ENCODE measurements at places on chromosomes 1 and 21.

DNA sequence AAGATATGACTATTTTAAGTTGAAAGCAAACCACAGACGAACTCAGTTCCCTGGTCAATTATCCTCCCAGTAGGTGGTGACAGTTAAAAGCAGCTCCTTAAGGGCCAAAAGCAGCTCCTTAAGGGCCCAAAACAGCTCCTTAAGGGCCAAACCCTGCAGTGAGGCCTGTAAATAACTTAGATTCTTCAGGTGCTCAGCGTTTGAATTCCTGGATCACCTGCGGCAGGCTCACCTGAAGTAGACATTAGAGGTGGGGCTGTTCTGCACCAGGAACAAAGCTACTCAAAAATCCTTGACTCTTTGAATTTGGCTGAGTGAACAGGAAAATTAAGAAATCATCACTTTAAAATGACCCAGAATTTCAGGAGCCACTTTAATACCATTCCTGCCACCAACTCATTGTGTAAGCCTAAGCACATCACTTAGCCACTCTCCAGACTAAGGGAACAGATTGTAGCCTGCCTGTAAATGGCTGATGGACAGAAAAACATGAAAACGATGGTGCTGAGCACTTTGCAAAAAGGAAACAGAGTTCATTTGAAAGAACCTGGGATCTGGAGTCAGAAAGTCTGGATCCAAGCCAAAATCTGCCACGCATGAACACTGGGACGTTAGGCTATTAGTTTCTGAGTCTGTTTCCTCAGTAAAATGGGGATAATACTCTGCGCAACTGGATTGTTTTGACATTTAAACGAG lies 126.9 kb downstream of the LRIG2 start:
- no peak for DNase-seq

DNA sequence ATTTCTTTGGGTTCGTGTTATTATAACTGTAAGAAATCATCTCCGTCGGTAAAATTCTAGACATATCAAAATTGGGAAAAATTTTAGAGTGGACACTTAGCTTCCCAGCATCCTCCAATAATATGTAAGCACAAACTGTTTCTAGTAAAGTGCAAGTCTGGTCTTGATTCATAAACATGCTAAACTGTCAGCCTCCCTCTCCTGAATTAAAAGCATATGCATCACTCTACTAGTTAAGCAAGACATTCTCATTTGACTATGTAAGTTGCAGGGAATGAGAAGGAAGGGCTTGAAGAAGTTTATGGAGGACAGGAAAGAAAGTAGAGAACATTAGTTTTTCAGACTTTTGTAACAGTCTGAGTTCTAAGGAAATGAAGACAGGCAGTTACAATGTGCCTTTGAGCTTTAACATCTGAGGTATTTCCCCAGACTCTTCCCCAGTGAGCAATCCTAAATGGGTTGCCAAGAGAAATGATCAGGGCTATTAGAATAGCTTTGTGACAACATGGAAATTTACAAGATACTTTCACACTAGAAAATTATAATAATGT lies 90.0 kb downstream of the TYW3 start:
- DNase-seq = no peak

DNA sequence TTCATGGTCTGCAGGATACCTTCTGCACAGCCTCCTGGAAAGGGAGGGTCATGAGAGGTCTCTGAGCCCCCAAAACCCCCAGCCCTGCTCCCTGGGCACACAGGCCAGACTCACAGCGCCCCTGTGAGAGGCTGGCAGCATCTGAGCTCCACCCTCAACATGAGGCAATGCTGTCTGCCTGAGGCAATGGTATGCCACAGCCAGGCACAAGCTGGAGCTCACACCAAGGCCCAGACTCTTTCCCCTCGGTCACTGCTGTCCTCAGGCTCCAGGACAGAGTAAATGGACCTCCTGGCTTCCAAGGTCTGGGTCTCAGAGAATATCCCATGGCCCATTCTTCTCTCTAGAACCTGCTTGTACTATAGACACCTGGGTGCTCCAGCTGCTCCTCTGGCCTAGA lies 17.2 kb downstream of the MEF2D start:
- no peak for DNase-seq

DNA sequence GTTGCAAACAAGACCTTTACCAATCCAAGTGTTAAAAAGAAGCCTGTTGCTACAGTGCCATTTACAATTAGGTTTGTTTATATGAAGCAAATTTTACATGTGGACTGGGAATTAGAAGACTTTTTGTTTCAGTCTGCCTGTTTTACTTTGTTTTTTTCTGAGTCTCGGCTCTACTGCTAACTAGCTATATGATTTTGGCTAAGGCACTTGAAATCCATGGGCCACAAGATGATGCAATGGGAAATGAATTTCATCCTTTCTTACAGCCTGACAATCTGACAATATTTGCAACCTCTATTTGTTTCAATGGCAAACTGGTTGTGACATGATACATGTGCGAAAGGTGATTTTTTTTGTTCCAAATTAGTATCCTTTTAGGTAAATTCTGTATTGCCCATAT lies 3.7 kb upstream of the PEX11B start:
- DNase-seq = no peak

DNA sequence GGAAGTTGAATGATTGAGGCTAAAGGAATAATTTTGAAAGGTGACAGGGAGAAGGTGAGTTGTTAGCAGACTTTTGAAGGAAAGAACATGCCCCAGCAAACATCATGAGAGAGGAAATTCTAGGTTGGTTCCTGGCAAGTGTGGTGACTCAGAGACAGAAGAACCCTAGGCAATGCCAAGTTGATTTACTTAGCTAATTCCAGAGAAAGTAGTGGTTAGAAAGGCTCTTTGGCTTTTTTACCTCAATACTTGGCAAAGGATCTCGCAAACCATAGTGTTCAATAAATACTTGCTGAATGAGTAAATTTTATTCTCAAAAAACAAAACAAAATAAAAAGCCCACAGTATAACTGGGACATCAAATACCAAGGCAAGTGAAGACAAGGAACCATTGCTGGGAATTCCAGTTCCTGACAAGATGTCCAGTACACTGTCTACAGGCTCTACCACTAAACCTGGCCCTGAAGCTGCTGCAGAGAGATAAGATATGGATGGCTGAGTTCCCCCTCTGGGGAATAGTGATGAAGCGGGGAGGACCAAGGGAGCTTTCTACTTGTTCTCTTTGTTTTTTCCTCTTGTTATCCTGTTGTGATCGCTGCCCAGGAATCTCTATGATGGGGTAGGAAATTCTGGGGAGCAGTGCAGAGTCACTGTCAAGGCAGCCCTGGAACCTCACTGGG lies 48.2 kb downstream of the IL12RB2 start:
- no peak for DNase-seq

DNA sequence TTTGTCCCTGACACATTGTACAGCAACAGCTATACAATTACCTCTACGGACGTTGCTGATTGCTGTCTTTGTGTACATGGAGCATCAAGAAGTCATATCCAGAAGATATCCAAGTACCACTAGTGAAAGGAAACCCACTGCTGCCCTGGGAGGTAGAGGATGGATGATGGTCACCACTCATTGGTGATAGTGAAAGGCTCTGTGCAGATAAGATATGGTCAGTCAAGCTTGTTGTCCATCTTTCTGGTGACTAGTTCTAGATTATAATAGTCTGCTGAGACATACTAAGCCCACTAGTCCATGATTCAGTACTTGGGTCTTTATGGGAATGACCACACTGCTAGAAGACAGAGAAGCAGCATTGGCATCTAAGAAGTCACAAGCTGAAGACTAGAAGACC lies 30.3 kb downstream of the NIBAN1 start:
- no peak for DNase-seq

DNA sequence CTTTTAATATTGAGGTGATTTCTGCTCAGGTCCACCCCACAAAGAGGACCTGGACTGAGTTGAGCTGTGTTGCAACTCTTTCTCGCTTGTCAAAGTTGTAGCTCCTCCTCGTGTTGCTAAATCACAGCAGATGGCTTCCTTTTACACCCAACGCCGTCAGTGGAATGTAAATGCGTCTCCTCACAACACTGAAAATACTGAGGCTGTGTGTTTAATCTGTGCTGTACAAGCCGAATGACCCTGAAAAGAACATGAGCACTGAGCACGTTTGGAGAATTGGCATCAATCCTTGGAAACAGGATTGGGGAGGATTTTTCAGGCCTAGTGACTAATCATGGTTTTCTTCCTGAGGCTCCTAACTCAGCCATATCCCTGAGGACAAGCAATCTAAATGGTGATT lies 196.0 kb downstream of the CRB1 start:
- DNase-seq = peak; percentile 45

DNA sequence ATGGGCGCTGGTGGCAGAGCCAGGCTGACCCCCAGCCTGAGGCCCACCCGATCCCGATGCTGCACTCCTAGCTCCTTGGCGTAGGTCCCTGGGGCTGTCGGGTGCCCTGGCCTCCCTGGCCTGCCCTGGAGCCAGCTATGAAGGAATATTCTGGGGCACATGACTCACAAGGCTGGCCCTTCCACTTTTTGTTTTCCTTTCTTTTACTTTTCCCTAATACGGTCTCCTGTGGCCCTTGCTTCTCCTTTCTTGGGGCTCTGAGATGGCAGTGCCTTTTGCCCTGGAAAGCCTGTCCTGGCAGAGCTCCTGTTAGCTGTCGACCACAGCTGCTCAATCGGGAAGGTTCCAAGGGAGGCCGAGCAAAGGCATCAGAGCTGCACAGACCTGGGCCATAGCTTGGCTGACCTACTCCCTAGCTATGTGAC lies 22.1 kb downstream of the ARHGEF10L start:
- no peak for DNase-seq

GRCh38 chr1:25634066-25634465 lies 17.5 kb downstream of the MAN1C1 start:
- no peak for DNase-seq

All from trophoblast cell (in vitro differentiated cells and primary cell).